CD4-positive, alpha-beta T cell treated with Interleukin-1 beta for 1 hour (primary cell): ENCODE measurements at places on chromosomes 7 and 10.

GRCh38 chr7:74269757-74270277 is 15.6 kb upstream of the RFC2 start:
- DNase-seq, result peak; percentile 56

- peak; percentile 18 for DNase-seq
Observed at GRCh38 chr7:44309271-44310091, 15.9 kb downstream of the CAMK2B start.

DNA sequence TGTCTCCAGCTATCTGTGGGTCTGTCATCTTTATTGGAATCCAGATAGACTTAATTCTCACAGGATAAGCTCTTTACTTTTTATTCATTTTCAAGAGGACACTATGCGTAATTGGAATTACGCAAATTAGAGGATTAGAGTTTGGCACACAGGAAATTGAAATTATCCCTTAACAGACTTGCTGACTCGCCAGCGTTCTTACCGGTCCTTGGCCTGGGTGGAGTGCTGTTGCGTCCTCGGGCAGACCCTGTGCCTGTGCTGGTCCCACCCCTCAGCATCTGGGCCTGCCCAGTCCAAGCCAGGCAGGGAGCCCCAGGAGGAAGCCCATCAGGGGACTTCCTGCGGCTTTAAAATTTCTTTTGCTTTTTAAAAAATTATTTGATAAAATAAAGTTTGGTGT is 101.8 kb downstream of the MKI67 start:
- DNase-seq, result no peak

DNA sequence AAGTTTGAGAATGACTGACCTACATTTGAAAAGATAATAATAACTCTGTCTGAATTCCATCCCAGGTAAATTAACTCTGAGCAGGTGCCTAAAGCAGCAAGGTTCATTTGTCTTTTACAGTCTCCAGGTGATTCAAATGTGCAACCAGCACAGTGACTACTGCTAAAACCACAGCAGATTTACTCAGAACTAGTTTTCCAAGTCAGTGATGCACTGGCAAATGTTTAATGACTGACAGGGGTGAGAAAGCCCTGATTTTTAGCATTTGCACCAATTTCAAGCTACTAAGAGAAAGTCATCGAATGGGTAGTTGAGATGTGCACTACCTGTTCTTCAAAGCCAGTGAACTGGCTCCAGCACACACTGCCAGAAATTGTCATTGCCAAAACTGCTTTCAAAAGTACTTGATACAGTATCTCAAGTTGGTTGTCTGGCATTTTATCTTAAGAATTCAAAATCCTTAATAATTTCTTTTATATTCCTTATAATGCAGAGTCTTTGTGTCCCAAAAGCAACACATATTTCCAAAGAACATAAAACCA is 60.3 kb downstream of the ATOH7 start:
- DNase-seq, result no peak

GRCh38 chr10:27366769-27367168 is 126.2 kb upstream of the ACBD5 start:
- no peak for DNase-seq

DNA sequence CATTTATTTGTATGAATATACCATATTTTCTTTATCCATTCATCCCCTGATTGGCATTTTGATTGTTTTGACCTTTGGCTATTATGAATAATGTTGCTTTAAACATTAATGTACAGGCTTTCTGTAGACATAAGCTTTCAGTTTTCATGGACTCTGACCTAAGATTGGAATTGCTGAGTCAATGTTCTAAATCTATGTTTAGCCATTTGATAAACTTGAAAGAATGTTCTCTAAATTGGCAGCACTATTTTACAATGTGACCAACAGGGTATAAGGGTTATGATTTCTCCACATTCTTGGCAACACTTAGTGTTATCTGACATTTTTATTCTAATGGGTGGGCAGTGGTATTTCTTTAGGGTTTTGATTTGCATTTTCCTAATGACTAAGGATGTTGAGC is 229.7 kb upstream of the ETV1 start:
- no peak for DNase-seq

- no peak for DNase-seq
Observed at GRCh38 chr7:137966641-137967142, 35.2 kb downstream of the CREB3L2 start.

- no peak for DNase-seq
Observed at GRCh38 chr7:39130274-39130673, 152.6 kb downstream of the POU6F2 start.

DNA sequence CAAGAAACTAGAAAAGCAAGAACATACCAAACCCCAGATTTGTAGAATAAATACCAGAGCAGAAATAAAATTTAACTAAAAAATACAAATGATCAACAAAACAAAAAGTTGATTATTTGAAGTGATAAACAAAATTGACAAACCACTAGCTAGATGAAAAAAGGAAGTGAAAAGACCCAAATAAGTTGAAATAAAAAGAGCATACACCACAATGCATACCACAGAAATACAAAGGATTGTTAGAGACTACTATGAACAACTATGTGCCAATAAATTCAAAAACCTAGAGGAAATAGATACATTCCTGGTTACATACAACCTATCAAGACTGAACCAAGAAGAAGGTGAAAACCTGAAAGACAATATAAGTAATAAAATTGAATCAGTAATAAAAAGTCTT is 333.4 kb downstream of the SH2D4B start:
- no peak for DNase-seq

GRCh38 chr10:108427146-108427545 is 1262.6 kb upstream of the SORCS1 start:
- DNase-seq, result no peak

GRCh38 chr10:20446561-20447193 is 450.4 kb downstream of the NEBL start:
- no peak for DNase-seq

GRCh38 chr10:35203745-35204144 is 77.1 kb downstream of the CREM start:
- no peak for DNase-seq

DNA sequence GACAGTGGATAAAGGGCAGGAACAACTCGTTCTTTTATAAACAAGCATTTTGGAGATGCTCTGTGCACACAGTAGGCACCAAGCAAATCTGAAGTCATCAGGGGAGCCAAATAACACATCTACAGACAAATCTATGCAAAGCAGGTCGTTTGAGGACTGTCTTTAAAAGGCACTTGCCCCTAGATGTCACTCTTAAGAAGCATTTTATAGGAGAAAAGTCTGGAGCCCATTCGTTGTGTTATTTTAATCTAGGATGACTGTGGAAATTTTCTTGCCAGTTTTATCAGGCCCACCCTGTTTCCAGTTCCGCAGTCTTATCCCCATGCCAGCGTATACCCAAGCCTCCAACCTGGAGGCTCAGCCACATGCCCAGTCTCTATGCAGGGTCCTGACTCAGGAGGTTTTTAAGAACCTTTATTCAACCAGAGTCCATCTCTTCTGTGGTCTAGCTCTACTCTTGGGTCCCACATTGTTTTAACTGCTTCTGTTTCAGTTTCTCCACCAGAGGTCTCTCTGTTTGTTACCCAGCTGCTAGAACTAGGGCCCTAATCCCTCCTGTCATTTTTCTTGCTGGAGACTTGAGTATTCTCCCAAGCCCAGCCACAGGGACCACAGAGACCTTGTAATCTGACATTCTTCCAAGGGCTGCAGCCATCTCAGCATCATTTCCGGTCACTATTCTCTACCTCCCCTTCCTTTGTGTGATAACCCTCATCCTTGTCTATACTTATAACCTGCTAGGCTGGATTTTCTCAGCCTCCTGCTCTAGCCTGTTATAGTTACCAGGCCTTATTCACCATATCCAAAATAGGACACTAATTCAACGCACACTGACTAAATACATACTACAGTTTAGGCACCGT is 26.7 kb downstream of the PIK3CG start:
- no peak for DNase-seq

DNA sequence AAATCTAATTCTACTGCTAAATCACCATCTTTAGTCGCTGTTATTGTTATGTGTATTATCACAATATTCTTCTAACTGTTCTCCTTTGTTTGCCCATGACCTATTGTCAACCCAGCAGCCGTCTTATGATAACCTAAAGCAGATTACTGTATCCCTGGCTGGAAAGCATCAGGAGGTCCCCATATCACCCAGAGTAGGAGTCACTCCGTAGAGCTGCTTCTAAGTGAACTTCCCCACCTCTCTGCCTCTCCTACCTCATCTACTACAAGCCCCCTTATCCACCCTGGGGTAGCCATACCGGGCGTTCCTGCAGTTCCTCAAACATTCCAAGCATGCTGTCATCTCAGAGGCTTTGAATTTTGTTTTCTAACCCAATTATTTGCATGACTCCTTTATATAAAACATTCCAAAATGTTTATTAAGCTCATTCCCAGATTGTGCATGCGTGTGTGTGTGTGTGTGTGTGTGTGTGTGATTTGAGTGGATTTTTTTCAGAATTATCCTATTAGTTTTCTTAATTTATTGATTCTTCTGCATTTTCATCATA is 39.7 kb downstream of the POU6F2 start:
- no peak for DNase-seq

DNA sequence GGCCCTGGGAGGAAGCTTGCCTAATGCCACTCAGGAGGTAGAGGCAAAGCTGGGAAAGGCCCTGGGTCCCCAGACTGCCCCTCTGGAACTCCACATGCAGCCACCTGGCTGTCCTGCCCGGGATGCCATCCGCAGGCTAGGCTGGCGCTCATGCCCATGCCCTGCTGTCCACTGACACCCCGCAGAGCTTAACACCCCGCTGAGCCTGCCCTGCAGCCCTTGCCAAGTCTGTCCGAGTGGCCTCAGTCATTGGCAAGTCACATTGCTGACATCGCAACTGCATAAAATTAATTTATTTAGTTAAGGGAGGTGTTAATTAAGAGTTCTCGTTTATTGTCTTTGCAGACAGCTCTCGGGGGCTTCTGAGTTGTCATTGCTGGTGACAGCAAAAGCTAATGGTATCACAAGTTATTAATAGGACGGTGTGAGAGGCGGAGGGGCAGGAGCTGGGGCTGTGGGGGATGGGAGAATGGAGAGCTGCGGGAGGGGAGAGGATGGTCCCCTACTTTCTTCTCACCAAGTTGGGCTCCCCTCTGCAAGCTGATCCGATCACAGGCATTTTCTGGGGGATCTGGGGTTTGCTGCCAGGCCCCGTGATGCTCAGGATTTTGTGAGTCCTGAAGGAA is 55.6 kb upstream of the PCBD1 start:
- no peak for DNase-seq

- no peak for DNase-seq
Observed at GRCh38 chr10:64116707-64117106, 595.5 kb downstream of the REEP3 start.

GRCh38 chr7:143419880-143420279 is 11.2 kb upstream of the EPHA1 start:
- no peak for DNase-seq

- DNase-seq, result no peak
Observed at GRCh38 chr7:42151309-42151708, 85.7 kb downstream of the GLI3 start.

GRCh38 chr10:46215426-46215825 is 71.4 kb upstream of the ANTXRL start:
- DNase-seq, result no peak

- DNase-seq, result no peak
Observed at GRCh38 chr7:49159536-49159935, 235.2 kb downstream of the CDC14C start.

DNA sequence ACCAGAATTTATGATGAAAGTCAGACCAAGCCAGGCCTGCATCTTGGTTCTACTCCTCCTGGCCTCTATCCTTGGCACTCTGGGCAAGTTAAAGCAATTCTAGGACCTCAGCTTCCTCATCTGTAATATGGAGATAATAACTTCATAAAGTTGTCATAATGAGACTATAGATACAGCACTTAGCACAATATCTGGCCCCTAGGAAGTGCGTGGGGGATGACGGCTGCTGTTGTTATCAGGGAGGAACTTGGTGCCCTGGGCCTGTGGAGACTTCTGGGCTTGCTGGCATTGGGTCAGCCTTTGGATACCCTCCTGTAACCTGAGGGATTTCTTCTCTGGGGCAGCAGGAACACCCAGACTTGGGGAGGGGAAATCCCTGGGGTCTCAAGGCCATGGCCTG is 27.6 kb downstream of the PFKFB3 start:
- no peak for DNase-seq

- no peak for DNase-seq
Observed at GRCh38 chr10:31602541-31603234, 283.7 kb downstream of the ZEB1 start.

GRCh38 chr10:133474665-133475424 is 21.1 kb downstream of the SCART1 start:
- DNase-seq, result no peak

DNA sequence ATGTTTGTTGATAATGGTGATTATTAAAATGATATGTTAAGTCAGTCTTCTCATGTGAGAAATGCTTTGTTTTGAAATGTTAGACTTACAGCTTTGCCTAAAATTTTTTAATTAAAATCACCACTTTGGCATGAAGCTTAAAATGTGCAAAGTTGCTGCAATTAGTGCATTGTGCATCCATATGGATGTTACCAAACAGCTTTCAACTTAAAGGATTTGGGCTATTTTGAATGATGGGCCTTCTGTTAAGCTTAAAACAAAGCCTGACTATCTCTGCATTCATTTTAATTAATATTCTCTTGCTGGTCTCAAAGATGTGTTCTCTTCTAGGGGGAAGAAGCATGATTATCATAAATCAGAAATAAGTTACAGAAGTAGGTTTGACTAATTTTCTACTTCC is 64.6 kb upstream of the FZD1 start:
- DNase-seq, result no peak

- DNase-seq, result no peak
Observed at GRCh38 chr10:101231912-101232689, 2.8 kb upstream of the LBX1 start.

DNA sequence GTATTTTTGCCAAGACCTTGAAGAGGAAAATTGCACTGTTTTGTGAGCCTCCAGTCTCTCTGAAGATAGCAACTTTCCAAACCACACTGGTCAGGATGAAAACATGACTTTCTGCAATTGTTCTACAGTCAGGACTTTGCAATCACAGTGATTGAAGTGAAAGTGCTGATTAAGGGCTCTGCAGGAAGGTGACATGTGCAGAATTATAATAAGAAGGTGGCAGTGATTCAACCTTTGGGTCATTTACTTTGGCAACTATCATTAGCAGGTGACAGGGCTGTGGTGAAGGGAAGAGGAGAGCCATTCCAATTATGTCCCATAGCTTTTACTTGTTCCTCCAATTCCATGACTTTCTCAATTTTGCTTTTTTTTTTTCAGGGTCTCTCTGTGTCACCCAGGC is 350.0 kb upstream of the FZD8 start:
- no peak for DNase-seq

- DNase-seq, result no peak
Observed at GRCh38 chr7:49763791-49764190, 9.6 kb upstream of the VWC2 start.

- no peak for DNase-seq
Observed at GRCh38 chr7:157693521-157694375, 356.9 kb downstream of the DNAJB6 start.

DNA sequence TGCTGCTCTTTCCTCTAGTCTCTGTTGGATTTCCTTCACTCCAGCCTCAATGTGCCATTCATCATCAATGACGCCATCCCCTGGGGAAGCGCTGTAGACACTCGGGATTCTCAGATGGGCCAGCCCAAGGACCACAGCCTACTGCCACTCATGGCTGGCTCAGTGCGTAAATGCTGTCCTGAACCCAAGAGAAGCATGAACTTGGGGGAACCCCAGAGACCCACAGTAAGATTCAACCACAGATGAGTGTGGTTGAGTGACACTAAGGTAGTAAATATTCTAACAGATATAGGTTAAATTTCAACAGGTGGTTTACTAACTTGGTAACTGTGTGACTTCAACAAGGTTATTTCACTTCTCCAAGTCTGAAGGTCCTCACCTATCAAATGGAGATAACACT is 304.1 kb downstream of the GRM8 start:
- no peak for DNase-seq
